Heart right ventricle (tissue), 16 donors: ENCODE measurements at places on chromosomes 11 and 22. TPM values are rescaled to one million over a fixed set of nuclear protein-coding genes. Genes with fewer than 3 reads are reported as not detected.

The PATE4 gene
- not detected for total RNA-seq

The ZW10 gene
- total RNA-seq = 7.9 TPM

The SLC37A2 gene
- total RNA-seq = 1.4 TPM

The OSBP gene
- 45.5 TPM for total RNA-seq

The SCGB1A1 gene
- total RNA-seq = not detected

The SLC22A25 gene
- not detected for total RNA-seq

The SLC22A12 gene
- not detected for total RNA-seq

DNA sequence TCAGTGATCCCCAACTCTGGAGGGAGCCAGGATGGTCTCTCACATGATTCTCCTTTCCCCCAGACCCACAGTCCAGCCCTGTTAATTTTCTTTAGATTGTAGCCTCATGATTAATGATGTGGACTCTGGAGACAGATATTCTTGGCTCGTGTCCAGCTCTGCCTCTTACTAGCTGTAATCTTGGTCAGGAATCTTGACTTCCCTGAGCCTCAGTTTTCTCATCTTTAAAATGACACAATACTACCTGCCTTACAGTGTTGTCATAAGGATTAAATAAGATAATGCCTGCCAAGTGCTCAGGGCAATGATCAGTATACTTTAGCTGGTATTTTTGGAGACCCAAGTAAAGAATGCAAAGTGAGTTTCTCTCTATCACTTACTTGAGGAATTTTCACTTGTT lies 60.0 kb downstream of the SPECC1L start:
- no peak for DNase-seq

DNA sequence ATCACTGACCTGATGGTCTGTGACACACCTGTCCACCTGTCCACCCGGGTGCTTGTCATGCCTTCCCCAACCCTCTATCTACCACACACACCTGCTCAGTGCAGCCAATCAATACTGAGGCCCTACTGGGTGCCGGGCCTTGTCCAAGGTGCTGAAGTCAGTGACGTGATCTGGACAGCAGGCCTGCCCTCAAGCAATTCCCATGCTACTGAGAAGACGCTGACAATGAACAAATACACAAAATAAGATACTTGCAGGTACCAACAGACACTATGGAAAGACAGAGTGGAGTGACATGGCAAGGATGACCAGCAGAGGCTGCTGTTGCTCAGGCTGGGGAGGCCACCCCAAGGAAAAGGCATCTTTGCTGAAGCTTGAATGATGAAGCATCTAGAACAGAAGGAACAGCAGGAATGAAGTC lies 21.2 kb downstream of the PLAAT3 start:
- DNase-seq = no peak

- no peak for DNase-seq
These were observed 36.4 kb downstream of the RAB30 start for GRCh38 chr11:83035070-83035854.

DNA sequence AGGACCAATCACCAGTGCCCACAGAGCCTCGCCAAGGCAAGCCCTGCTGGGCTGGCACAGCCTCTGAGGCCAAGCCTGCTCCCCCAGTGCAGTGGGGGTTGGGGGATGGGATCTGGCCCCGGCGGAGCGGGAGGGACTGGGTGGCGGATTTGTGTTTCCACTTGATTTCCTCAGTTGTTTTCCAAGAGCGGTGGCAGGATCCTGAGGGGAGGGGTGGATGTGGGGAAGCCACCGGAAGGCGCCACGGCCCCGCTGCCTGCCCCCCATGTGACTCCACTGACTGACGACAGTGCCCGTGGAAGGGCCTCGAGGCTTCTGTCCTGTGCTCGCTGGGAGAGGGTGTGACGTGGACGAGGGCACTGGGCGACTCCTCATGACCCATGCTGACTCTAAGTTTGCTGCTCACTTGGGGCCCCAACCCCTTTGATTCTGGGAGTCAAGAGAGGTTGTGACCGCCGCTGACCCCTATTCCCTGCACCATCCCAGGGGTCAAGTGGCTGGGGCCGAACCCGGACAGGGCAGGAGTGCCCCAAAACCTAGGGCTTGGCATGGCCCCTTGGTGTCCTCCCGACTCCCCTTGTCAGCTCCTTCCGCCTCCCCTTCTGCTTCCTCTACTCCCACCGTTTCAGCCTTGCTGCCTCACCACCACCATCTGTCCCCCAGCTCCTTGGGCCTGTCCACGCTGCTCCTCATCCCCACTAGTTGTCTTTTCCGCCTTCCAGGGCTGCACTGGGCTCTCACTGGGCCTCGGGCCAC lies 23.5 kb upstream of the PICK1 start:
- no peak for DNase-seq

- no peak for DNase-seq
These were observed 16.7 kb downstream of the PDE2A start for GRCh38 chr11:72657411-72658100.

DNA sequence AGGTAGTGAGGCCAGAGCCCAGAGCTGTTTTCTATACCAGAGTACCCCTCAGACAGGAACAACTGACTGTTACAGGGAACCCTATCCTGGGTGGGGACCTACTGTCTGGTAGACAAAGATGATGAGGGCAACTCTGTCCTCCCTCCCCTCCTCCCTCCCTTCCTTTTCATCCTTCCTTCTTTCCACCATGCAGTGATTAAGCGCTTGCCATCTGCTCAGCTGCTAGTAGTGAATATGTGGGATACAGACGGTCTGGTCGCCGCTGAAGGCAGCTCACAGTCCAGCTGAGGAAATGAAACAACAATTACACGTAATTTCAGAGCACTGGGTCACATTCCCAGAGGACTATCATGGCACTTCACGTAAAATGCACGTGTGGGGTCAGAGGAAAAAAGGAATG lies 597.1 kb downstream of the BUD13 start:
- no peak for DNase-seq

DNA sequence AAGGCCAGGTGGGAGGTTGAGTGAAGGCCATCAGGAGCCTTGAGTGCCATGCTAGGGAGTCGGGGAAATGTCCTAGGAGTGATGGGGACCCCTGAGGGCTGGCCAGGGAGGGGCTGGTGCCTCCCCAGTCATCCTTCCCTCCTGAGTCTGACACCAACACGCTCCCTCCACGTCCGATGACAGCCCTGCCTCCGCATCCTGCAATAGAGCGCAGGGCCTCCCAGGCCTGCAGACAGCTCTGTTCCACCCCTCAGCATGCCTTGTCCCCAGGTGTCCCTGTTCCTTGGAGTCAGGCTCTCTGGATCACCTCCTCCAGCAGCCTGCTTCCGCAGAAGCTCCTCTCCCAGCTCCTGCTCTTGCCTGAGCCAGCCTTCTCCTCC lies 3.1 kb downstream of the RAC2 start:
- DNase-seq = no peak

DNA sequence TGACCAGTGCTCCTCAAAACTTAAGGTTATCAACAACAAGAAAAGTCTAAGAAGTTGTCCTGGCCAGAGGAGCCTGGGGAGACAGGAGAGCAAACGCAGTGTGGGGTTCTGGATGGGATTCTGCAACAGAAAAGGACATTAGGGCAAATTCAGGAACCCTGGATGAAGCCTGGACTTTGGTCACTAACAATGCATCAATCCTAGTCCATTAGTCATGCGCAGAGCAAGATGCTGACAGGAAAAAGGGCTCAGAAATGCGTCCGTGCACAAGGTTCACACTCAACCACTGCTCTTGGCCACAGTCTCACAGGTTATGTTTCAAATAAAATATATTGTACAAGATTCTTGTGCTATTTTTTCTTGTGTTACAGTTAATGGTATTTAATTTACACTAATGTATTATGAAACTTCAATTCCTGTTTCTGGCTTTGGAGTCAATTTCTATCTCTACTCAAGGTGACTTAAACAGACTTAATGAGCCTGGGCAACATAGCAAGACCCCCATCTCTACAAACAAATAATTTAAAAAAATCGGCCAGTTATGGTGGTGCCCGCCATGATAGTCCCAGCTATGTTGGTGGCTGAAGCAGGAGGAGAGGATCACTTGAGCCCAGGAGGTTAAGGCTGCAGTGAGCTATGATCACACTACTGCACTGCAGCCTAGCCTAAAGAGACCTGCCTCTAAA lies 13.6 kb downstream of the GNB1L start:
- DNase-seq = no peak

DNA sequence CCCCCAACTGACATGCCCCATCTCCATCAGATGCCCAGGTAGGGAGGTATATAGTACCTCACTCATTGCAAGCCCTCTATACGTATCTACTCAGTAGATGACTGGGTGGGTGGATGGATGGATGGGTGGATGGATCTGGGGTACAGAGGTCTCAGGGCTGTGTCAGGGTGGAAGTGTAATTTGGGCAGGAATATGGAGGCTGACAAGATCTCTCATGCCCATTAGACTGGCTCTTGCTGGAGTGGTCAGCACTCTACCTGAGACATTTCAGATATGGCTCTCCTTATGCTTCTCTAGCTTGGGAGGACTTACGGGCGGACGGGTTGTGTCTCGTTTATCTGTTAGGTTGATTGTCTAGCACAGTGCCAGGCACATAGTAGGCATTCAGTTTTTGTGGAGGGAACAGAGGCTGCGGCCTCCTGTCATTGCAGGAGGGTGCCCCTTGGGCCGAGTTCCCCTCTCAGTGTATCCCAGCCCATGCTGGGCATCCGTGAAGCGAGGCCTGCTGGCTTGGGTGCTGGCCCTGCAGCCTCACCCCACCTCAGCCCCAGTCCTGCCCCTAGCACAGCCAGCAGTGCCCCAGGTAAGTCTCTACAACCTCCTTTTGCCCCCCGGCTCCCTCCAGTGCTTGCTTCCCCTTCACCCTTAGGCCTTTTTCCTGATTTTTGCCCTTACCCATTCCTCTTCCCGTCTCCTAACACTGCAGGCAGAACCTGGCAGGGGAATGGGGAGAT lies 13.7 kb downstream of the ROBO3 start:
- DNase-seq = no peak

DNA sequence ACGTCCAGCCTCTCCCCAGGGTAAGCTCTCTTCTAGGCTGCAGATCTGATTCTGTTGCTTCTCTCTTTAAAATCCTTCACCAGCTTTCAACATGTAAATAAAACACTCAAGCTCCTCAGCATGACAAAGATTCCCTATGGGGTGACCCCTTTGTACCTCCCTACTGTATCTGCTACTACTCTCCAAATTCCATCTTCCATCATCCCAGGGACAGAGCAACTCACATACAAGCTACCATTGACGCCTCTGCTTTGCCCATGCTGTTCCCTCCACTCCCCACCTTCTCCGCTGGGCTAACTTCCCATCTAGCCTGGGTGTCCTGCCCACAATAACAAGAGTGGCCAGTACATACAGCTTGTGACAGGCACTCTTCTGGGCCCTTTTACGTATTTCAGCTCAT lies 207.5 kb upstream of the ZBED5 start:
- no peak for DNase-seq

DNA sequence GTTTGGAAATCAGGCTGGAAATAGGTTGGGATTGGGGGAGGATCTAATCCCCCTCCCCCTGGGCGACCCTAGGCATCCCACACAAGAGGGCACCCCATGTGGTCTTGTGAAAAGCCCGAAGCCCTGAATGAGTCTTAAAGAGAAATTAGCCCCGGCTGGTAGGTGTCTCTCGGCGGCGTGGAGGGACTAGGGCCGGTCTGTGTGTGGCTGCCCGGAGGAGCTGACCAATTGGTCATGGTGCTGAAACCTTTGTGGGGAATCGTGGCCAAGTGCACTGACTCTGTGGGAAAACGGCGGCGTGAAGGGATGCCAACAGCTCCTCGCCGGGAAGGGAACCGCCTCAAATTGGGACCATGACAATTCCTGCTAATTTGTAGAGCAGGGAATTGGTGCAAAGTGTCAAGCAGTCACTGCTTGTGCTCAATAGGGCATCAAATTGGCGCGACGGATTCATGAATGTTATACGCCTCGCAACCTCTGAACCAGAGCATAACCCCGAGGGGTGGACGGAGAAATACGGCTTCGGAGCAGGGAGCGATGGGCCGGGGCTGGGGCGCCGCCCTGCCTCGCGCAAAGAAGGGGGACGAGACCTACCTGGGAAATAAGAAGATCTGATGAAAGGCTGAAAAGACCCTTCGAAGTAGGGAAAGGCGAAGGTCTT lies 1.5 kb downstream of the DBX1 start:
- DNase-seq = peak; percentile 57

DNA sequence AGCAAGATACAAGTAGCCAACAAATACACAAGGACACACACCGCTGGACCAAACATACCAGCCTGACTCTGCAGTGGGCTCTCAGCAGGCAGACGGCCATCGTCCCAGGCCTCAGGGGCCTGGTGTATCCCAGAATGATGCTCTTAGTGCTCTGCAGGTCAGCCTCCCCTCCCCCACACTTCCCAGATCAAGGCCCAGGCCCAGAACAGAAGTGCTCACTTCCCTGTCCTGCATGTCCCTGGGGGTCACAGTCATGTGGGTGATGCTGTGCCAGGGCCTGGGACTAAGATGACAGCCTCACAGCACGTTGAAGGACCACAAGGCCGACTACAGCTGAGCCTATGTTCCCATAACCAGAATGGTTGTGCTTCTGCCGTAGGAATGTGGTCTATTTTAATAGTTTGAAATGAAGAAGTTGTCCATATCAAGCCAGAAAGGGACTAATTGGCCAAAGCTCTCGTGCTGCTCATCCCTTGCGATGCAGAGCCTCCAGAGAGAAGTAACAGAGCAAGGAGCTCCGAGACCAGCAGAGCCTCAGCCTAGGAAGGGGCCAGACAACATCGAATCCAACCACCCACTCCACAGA lies 48.6 kb downstream of the GAB4 start:
- no peak for DNase-seq

- peak; percentile 52 for DNase-seq
These were observed 58.2 kb downstream of the RRAS2 start for GRCh38 chr11:14300661-14301304.

DNA sequence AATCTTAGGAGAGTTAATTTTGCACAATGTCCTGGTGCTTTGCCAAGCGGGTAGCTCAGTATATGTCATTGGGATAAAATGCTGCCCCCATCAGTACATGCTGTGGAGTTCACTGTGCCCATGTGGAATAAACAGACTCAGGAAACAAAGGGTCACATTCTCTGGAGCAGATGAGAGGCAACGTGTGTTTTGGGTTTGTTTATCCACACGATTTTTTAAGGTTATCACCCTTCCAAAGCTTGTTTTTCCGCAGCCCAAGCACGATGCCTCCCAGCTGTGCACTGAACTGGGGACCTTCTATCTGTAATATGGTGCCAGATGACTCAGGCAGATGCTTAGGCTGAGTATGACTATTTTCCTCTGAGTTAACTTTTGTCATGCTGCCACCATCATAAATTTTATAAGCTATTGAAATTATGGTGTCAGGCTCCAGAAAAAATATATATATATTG lies 6.5 kb downstream of the OR4D6 start:
- peak; percentile 9 for DNase-seq

- no peak for DNase-seq
These were observed 6.2 kb upstream of the SPI1 start for GRCh38 chr11:47384498-47384897.
